ENCODE measurements at places on chromosomes 11 and 22. TPM values are rescaled to one million over a fixed set of nuclear protein-coding genes. Genes with fewer than 3 reads are reported as not detected.

DNA sequence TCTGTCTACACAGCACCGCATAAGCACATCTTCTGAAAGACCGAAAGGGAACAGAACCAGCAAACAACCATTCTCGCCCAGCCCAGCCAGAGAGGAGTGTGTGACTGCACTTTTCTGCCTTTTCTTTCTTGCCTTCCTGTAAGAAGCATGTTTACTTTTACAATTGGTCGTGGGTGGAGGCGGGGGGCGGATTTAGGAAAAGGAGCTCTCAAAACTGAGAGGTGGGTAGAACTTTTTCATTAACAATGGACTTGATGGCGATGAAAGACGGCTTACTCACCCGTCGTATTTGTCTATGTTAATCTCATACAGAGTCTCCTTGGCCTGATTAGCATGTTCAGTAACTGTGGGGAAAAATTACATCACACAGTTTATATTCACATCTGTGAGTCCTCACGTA, 27.2 kb downstream of the CERK start:
- DNase-seq, result no peak

- no peak for DNase-seq
Measured at GRCh38 chr22:22098457-22099193, 116.0 kb upstream of the TOP3B start.

DNA sequence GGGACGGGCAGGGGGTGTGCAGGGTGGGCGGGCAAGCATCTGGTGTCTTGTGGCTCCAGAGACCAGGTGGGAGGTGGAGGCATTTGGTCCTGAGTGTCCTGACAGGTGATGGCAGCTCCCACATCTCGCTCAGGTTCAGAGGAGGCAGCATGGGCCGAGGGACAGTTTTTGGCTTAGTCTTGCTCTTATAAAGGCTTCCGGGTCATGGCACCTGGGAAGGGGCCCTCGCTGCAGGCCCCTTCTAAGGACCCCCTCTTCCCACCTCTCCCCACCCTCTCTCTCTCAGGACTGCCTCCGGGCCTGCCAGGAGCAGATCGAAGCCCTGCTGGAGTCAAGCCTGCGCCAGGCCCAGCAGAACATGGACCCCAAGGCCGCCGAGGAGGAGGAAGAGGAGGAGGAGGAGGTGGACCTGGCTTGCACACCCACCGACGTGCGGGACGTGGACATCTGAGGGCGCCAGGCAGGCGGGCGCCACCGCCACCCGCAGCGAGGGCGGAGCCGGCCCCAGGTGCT, 9.9 kb downstream of the CCND1 start:
- DNase-seq, result no peak

EHF gene
- not detected for total RNA-seq

DNA sequence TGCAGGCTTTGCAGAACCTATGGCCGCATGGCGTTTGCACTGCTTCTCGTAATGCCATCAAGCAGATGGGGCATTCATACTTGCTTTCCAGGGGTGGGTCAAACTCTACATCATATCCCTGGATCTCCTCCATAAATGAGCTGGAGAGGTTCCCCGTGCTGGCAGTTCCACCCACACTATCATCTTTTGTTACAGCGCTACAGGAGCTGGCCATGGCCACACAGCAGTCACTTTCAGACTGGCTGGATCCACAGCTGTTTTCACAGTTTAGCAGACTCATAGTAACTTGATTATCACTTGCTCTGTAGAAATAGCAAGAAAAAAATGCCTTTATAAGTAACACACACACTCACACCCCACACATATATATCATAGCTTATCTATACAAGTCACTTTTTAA, 8.8 kb downstream of the TRAF6 start:
- no peak for DNase-seq
